ENCODE measurements at places on chromosomes 6 and 20.

GRCh38 chr6:55888917-55889316 is 13.5 kb upstream of the BMP5 start:
- DNase-seq: no peak

DNA sequence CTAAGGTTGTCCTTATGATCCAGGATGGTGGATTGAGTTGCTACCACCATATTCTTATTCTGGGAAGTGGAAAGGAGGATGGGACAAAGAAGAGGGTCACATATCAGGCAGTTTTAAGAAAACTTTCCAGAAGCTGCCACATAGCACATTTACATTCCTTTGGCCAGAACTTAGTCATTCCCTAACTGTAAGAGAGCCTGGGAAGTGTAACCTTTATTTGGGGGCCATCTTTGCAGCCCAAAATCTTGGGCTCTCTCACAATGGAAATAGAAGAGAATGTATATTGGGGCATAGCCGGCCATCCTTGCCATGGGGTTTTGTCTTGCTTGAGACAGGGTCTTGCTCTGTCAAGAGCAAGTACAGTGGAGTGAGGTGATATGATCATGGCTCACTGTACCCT is 8.4 kb downstream of the ZNF341 start:
- no peak for DNase-seq

DNA sequence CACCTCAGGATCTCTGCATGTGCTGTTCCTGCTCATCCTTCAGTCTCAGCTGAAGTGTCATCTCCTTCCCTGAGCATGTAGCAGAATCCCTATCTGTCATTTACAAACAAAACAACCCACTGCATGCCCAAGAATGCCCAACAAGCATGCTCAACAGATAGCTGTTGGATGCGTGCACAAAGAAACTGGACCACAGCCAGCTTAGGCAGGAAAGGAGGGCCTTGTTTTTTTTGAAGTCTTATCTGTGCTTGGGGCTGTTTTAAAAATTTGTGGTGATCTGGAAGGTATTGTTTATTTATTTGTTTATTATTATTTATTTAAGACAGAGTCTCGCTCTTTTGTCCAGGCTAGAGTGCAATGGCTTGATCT is 18.5 kb upstream of the SLC16A10 start:
- DNase-seq: no peak

GRCh38 chr6:63527658-63528514 is 44.4 kb upstream of the LOC128125822 start:
- no peak for DNase-seq

DNA sequence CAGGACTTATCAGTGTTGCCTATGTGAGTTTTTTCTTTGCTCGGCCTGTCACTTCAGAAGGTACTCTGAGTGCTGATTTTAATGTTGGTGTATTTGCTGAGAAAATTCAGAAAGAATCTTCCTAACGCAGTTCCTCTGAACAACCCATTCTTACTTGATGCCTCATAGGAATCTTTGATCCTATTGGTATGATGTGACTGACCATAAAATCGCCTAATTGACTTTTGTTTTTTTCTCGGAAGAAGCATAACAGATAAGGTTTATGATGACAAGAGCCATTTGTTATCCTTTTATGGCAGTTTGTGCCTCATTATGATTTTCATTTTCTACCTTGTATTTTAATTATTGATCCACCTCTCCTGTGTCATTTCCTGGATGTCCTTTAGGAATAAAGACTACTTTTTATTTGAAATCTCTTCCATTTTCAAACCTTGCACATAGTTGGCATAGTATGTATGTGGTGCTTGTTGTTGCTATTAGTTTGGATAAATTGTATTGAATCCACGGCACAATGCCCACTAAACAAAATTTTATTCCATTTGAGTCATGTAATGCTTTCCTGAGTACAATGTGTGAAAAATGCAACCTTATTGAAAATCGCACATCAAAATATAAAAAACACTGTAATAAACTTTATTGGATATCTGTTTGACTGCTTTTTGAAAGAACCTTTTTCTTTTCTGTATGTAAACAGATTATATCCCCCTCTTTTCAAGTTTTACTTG is 37.3 kb downstream of the LRRC1 start:
- DNase-seq: no peak

DNA sequence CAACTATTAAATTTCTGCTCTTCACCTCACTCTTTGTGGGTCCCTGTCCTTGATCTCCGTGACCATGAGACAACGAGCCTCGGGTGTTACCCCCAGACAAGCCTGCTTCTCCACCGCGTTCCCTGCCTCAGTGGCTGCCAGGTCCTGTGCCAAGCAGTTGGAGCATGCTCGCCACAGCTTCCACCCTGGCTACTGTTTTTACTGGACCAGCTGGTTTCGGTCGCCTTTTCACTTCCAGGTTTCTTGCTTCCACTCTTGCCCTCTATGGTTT is 5.6 kb downstream of the TP53RK start:
- DNase-seq: no peak

DNA sequence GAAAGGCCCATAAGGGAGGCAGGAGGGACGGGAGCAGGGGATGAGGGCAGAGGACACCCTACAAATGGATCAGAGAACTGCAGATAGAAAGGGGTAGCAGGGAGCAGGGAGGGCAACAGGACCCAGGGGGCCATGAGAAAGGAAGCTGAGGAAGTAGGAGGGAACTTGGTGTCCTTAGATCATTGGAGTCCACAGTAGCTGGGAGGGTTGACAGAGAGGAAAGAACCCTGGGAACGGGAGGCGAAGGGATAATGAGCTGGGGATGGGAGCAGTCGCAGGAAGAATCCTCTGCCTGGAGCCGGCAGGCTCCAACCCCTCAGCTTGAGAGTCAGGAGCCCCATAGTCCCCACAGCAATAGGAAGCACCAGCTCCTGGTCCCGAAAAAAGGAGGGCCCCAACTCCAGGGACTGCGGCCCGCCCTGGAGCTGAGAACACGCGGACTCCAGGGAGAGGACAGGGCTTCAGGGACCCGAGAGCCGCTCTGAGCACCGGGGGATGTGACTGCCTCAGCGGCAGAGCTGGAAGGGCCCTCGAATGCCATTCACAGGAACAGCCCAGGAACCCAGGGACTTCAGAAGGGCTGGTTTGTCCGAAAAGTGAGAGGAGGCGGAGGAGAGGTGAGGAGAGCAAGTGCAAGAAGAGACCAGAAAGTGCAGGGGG is 32.7 kb downstream of the HLA-A start:
- DNase-seq: no peak

DNA sequence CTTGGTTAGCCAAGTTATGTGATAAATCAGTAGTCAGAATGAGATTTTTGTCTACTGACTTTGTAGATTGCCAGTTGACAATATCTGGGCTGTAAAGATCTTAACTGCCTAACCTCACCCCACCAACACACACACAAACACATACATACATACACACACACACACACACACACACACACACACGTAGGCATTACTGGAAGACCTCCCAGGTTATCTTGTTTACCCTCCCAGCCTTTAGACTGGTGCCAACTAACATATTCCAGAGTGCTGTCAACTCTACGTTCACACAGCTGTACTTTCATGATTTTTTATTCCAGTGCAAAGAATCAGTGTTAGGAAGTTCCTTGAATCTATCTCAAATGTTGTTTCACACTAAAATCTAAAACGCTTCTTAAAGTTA is 38.9 kb downstream of the BMP5 start:
- DNase-seq: no peak

GRCh38 chr6:163904186-163904585 is 489.7 kb downstream of the QKI start:
- DNase-seq: no peak

DNA sequence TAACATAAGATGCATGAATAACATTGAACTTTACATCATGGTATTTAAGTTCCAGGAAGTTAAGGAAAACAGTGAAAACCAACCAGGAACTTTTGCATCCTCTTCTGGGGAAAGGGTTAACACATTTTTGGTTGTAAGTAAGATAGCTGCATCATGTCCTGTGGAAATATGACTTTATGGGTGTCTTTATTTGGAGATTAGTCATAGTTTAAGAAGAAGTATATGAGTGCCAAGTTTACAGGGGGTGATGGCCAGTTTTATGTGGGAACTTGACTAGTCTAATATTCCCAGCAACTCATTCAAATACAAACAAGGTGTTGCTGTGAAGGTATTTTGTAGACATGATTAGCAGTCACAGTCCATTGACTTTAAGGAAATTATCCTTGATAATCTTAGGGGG is 78.0 kb downstream of the PDE10A start:
- DNase-seq: no peak

GRCh38 chr6:117143647-117144046 is 121.7 kb upstream of the VGLL2 start:
- DNase-seq: no peak

DNA sequence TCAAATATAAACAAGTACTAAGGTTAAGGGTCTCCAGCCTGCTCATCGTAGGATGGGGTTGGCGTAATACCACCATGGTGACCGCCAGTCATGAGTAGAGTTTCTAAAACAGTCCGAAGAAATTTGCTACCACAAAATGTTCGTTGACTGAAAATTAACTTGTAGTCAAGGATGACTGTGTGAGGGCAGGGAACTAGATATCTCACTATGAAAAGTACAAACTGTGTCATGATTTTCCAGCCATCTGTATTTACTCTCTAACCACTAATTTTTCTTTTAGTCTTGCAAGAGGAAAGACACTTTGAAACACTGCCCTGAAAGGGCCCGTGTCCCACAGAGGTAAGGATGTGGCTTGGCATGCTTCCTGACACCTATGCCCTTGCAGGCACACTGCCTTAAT is 99.7 kb downstream of the IRF4 start:
- no peak for DNase-seq

GRCh38 chr20:25697132-25697446 is 436 bp upstream of the ZNF337 start:
- DNase-seq: no peak
